ENCODE measurements at places on chromosomes 16 and 17.

DNA sequence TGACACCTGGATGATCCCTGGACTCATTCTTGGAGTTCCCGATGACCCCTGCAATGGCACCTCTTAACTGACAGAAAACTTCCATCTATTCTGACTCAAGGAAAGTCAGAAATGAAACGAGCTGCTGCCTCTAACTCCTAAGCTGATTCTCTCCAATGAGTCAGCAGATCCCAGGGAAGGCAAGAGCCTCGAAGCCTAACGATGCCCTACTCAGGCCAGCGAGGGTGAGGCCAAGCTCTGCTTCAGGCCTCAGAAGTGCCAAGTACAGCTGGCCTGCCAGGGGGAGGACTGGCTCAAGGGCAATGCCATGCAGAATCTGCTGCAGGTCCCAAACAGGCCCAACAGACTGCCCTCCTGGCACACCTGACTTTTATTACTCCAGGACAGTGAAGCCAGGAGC is 36.3 kb downstream of the PLXDC1 start:
- no peak for DNase-seq

DNA sequence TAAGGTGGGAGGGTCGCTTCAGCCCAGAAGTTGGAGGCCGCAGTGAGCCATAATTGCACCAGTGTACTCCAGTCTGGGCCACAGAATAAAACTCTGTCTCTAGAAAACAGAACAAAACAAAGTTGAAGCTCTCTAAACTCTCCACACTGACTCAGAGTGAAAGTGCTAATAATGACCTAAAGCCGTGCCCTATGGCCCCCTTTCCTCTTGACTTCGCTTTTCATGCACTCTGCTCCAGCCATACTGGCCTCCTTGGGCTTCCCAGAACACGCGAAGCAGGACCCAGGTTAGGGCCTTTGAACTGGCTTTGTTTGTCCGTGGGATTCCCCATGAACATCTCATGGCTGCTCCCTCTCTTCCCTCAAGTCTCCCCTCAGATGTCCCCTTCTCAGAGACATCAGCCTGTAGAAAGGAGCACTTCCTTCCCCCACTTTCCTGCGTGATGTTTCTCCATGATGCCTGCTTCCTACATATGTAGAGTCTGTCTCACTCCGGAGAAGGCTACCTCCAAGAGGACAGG is 18.6 kb upstream of the SPN start:
- DNase-seq: no peak

DNA sequence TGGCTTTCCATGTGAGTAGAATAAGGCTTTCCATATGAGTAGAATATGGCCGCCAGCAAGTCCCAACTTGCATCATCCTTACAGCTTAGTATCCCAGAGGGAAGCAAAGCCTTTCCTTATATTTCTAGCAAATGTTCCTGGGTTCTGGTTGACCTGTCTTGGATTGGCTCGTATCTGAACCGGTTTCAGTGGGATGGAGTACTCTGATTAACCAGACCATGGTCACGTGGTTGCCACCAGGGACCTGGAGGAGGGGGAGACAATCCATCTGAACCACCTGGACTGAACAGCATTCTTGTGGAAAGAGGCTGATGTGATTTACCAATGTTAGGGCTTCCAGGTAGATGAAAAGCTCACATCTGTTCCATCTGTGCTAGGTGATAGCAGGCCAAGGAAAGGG is 89.0 kb downstream of the SHISA6 start:
- DNase-seq: no peak

GRCh38 chr17:74235040-74235581 is 21.7 kb downstream of the TTYH2 start:
- DNase-seq: no peak

GRCh38 chr16:27366687-27367460 is 35.1 kb upstream of the IL21R start:
- DNase-seq: no peak

DNA sequence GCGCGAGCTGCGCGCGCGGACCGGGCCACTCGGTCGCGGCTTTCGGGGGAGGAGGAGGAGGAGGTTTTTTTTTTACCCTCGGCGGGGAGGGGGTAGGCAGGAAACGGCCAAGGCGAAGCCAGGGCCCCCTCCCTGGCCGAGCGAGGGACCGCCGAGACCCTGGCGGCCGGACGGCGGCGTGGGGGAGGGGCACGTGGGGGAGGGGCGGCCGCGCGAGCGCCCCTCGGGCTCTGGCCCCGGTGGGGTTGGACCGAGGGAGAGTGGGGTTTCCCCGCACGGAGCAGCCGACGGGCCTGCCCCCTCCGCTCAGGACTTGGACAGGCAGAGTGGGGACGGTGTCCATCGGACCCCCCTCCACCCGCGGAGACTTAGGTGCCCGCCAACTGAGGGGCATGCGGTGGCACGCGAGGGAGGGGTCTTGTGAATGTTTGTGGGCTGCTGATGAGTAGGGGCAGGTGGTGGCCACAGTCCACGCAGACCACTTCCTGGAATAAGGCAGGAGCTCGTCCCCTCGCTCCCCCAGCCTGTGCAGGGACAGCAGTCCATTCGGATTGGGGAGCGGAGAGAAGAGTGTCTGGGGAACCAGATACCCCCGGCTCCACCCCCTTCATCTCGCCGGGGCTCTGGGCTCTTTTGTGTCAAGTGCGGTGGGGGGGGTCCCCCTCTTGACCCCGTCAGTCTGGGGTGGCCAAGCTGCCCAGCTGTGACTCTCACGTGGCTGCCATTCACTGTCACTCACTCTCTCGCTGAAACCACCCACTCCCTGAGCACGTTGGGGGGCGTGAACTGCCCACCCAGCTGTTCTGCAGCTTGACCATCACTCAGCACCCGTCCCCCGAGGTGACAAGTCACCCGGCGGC is 3.0 kb upstream of the CHD3 start:
- peak; percentile 39 for DNase-seq

DNA sequence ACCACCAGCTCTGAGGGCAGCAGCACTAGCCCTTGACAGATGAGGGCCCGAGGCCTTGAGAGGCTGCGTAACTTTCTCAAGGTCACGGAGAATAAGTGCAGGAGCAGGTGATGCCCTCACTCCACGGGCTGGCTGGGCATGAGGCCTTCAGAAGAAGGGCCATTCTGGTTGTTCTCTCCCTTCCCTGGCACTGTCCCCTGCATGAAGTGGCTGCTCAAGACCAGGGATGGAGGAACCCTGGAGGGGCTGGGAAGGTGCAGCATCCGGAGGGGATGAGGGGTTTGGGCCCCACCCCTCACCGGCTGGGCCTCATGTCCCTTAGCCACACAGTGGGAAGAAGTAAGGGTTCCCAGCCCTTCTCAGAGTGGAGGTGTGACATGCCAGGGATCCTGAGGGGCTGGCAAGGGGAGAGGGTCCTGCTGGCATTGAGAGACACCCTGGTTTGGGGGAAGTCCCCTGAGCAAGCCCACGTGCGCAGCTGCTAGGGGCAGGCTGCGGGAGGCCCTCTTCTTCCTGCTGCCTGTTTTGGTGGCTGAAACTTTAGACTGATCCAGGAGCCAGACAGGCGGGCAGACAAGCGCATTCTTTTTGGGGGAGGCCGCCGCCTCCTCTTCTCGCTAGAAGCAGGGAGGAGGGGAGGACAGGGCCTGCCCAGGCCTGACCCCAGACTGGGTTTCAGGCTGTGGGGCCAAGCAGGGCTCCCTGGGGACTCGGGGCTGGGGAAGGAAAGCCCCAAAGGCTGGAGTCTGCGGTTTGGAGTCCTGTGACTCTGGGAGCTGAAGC is 74.0 kb downstream of the N4BP1 start:
- DNase-seq: no peak

DNA sequence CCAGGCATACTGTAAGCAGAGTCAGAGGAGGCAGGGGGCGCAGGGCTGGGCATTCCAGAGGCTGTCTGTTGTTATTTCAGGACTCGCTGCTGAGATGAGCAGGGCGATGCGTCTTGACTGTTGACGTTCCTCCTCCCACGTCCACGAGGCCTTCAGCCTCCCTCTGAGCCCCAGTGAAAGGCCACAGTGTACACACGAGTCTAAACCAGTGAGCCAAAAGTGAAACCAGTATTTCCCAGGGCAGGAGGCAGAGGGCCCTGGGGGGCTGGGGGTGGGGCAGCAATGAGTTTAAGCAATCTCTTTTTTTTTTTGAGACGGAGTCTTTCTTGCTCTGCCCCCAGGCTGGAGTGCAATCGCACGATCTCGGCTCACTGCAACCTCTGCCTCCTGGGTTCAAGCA is 21.5 kb downstream of the SMTNL2 start:
- DNase-seq: no peak

DNA sequence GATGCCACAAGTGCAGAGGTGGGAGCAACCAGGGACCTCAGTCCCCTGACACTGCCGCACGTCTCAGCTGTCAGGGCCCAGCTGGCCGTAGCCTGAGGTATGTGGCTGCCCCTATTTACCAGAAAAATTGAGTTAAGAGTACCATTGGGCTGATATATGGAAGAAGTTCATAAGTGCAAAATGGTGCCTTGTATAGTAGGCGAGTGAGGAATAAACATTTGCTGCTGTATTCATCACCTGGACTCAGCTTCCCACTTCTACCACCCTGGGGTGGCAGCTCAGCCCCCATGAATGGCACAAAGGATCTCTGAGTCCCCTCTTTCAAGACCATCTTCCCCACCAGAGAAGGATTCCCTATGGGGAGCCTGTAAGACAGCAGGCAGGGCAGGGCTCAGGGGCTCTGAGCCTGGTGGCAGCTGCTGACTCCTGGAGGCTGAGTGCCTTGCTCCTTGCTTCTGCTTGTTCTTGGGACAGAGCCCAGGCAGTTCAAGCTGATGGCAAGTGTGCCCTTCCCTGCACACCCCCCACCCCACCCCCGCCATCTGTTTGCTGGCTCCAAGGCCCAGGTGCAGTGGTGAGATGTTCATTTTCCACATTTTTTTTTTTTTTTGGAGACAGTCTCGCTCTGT is 29.0 kb downstream of the TRPV2 start:
- DNase-seq: no peak

DNA sequence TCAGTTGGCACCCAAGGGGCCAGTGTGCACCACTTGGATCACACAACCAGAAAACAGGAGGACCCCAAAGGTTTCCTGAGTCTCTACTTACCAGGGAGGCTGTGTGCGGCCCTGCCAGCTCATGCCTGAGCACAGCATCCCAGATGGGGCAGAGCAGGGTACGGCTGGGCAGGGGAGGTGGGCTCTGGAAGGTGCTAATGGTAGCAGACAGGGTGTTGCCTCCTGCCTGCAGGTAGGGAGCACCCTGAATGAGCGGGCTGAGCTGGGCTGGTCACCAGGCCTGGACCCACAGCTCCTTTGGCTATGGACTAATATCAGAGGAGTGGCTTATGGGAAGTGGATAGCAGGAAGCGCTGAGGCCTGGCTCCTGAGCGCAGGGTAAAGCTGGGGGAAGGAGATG is 14.6 kb downstream of the RECQL5 start:
- no peak for DNase-seq

DNA sequence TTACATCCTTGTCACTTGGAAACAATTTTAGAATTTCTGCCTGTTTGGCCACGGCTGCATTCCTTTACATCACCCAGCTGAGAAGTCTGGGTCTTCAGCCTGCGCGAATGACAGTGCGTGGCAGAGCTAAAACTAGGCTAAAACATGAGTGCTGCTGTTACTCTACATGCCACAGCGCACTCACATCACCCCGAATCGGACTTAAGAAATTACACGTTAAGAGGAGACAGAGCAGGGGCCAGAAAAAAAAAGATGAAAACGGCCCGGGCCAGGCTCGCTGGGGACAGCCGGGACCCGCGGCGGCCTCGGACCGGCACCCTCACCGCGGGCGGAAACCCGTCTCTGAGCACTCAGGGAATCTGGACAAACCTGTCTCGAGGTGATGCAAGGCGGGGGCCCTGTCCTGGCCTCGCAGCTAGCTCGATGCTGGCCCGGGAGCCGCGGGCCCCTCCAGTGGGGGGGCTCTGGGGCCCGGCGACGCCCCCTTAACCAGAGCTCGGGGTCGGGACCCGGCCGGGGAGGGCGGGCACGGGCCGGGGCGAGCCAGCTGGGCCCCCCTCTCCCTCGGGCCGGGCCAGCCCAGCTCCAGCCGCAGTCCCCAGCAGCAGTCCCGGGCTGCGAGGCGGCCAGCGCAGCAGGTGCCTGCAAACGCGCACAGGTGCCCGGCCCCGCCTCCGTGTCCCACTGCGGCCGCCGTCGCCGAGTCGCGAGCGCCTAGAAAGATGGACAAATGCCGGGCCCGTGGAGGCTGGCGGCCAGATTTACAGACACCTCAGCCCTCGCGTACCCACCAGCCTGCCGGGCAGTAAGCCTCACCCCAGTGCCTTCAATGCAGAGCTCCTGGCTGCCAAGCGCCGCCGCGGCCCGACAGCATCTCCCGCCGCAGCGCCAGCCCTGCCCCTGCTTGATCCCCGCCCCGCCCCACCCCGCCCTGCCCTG is at the start of gene AKTIP:
Gene AKTIP (minus strand): TSS at position 879 of the 939 bp plus-strand sequence. CDS start 2,950 bp downstream, outside the sequence.
- DNase-seq: peak; percentile 38
